CD8-positive, alpha-beta T cell (primary cell): ENCODE measurements at places on chromosomes 2 and 18. TPM values are rescaled to one million over a fixed set of nuclear protein-coding genes. Genes with fewer than 3 reads are reported as not detected.
A peak's percentile ranks its signal among the peaks of the same experiment; 100 is the strongest.

DNA sequence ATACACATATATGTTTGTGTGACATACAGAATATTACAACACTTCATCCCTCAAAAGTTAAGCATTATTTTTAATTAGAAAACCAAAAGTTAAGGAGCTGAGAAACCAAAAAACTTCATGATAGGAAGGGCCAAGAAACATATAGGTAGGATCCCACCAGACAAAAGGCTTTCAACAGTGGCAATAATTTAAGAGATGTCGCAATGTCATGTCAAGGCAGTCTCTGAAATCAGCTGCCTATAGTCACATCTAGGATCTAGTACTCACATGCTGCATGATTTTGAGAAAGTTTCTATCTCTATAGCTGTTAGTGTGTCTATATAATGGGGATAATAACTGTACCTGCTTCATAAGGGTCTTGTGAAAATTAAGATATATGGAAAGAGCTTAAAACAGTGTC is 72.7 kb downstream of the SPIRE1 start:
- no peak for DNase-seq

DNA sequence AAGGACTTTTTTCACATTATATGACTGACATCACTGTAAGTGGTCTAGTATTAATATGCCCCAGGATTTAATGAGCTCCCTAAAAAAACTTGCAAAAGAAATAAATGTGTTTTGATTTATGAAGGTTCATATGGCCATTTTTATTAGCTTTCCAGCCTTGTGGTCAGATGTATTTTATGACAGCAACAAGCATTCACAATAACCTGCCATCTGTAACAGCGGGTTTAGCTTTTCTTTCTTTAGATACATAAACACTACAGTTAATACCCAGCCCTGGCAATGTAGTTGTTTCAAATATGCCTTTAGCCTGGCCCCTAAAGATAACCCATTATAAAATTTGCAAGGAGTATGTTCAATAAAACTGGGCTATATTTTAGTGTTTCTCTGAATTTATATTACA is 1063.8 kb downstream of the SOCS6 start:
- no peak for DNase-seq

GRCh38 chr2:230520875-230521155 is 104.8 kb downstream of the SP100 start:
- DNase-seq = no peak

DNA sequence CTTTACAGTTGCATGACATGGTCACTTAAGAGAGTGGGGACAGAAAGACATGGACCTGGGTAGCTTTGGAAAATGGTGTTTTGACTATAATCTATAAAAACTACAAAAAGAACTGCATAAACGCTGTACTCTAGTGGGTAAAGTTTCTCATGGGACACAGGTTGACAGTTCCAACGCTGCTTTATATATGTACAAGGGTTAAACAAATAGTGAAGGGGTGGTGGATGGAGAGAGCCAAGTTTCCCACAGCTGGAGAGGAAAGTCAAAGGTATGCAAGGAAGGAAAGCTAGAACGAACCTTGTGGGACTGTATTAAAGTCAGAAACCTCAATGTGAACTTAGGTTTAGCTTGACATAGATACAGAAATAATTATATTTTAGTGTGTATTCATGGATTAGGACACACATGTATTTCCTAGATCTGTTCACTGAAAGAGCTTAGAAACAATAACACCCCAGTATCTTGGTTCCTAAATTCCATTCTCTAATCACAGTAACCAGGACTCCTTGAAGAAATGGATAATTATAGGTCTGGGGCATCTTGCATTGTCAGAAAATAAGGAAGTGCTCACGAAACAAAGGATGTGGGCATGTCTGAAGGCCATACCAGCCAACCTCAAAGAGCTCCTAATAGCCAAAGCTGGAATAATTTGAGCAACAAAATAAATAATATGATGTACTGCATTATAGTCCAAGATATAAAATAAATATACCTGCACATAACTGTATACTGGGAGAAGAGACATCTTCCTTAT is 28.8 kb downstream of the TANC1 start:
- no peak for DNase-seq

GRCh38 chr18:75111760-75112159 is 97.2 kb downstream of the PTGR3 start:
- DNase-seq = no peak

DNA sequence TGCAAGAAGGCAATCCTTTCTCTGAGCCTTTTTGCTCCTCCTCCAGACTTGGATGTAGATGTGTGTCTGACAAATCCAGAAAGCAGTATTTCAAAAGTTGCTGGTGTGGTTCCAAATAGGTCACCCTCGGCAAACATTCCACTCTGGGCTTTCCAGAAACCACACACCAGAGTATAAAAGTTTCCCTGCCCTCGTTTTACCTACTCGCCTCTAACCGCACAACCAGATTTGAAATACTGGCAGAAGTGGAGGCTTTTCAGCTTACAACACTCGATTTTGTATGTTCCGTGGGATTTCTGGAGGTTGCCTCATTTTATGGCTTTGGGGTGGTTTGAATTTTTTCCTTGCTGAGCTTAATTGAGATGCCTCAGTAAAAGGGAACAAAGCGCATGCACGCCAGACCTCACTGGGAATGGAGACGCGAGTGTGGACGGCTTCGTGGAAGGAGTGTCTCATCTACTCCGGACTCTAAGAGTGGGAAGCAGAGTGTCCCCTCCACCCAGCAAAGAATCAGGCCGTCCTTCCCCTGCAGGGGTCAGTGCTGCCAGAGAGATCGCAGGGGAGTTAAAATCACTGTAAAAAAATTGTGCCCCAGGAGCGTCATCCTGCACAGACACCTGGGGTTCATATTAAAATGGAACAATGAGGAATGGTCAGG is 44.0 kb upstream of the RPL31 start:
- DNase-seq = no peak

The ANKAR gene
- total RNA-seq = 7.3 TPM

GRCh38 chr18:35851286-35851970 is 121.1 kb upstream of the RMP24 start:
- no peak for DNase-seq

DNA sequence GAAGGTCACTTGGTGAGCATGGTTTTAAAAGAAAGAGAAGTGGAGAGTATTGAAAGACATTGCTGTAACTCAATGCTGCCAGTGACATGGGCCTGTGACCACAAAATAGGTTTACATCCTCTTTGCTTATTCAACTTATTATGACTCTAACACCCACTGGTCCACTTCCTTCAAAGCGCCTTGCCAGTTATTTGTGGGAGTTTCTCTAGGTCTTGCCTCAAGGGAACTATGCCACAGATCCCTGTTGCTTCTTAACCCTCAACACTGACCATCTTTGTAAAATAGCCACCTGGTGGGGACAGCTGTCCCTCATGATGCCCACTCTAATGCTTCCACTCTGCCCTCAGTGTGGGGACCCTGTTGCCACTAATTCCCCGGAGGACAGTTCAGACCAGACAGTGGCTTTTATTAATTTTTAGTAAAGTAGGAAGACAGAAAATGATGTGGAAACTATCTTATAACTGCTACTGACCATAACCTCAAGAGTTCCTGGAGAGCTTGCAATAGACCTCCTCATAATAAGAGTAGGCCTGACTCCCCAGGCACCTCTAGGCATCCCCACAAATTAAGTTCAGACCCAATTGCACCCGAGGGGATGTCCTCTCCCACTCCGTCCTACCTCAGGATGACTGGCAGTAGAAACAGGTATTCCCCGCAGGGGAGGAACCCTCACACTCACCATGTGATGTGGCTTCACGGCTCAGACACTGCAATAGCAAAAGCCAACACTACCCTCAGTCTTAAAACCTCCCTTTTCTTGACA is 31.3 kb upstream of the SLC25A52 start:
- DNase-seq = peak; percentile 3

GRCh38 chr18:10919851-10920250 is 229.5 kb downstream of the PIEZO2 start:
- DNase-seq = no peak

The OTOS gene
- total RNA-seq = not detected

GRCh38 chr2:215461836-215462532 is 26.1 kb upstream of the FN1 start:
- no peak for DNase-seq

DNA sequence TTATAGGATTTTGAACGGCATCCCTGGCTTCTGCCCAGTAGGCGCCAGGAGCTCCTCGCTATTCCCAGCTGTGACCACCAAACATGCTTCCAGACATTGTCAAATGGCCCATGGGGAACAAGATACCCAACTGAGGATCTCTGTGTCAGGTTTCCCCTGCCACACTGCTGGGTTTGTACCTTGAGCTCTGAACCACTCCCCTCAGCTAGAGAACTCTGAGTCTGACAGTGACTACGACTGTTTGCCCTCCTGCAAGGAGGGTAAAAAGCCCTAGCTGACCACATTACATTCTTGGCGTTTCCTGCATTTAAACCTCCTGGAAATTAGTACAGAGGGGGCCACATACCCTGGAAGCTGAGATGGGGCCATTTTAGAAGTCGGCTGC is 12.4 kb downstream of the LRRFIP1 start:
- DNase-seq = no peak

GRCh38 chr2:189291460-189291859 is 111.9 kb upstream of the COL5A2 start:
- DNase-seq = no peak

The RNU2-63P gene
- total RNA-seq = 9.1 TPM

- DNase-seq = no peak
Measured at GRCh38 chr2:99031481-99031880, 95.5 kb upstream of the CRACDL start.

DNA sequence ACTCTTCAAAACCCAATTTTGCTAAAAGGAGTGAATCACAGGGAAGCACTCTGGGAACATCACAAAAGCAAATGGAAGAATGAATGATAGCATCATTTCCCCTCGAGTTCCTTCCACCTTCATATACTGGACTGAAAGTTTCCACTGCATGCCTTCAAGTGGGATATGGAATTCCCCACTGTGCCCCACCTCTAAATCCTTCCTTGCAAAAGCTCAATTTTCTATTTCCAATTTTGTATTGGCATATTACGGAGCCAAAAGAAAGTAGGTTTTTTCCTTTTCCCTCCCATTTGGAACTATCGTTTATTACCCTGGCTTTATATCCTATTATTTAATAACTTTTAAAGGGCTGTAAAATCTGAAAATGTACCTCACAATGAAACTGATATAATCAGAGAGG is 149.3 kb downstream of the PIEZO2 start:
- no peak for DNase-seq

DNA sequence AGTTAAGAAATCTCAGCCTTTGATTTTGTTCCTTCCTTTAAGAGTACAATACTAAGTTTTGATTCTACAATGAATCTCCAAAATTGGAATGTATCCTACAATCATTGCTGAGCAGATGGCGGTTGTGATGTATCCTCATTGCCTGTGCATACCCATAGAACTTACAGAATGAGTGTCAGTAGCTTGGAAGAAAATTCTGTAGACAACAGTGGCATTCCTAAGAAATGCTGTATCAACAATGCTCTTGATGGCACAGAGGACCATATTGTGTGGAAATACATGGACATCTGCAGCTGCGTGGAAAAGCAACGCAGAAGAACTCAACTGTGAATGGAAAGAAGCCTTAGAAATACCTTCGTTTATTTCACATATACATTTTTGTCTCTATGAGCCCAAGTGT is 30.2 kb downstream of the GAREM1 start:
- DNase-seq = no peak

DNA sequence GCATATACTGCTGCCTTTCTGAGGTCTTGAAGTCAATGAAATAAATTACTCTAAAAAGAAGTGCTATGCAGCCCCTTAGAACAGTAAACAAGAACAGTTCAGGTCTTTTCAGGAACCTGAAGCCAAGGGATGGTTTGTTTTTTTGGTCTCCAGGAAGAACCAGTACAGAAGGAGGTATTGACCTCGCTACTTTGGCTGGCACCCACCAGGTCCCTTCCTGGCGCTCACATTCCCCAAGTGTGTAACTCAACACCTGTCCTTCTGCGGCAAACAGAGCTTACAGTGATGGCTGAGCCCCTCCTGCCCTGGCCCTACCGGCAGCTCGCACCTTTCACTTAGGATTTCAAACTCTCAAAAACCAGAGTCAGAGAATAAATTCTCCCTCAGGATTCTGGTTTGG is 51.9 kb downstream of the SETBP1 start:
- no peak for DNase-seq

The AQP12B gene
- total RNA-seq = not detected

DNA sequence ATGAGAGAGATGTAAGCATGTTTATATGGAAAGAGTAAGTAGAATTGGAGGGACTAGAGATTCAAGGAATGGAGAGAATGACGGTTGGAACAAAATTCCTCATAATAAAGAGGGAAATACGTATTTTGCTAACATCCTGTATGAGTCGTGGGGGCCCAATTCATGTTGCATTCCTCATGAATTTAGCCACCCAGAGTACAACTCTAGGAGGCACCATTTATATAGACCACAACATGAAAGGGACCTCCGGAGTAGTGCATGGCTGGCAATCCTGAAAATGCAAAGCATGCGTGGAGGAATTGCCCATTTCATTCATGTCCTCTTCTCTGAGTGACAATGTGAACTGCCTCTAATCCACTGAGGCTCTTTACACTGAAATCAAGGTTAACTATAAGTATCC is 168.2 kb downstream of the ZEB2 start:
- DNase-seq = no peak

DNA sequence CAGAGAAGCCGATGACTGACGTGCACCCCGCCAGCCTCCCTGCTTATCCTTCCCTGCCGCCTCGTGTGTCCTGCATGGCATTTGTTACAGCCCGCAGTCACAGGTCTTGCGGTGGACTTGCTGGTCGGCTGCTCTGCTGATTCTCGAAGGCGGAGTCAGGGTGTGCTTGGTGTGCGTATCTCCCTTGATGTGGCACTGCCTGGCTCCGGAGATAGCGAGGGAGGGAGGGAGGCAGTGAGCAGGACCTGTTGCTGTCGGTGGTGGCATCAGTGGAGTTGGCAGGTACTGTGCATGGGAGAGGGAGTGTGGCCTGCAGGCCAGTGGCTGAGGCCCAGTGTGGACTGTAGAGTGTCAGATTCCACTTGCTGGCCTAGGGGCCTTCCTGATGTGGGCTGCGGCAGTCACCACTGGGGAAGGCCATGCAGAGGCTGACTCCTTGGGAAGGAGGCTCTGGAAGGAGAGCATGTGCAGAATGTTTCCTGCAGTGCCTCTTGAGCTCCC is 198.9 kb downstream of the AGAP1 start:
- DNase-seq = no peak
